Suppressor macrophage treated with lipopolysaccharide for 1 hour (primary cell): ENCODE measurements at places on chromosomes 6 and 20.

DNA sequence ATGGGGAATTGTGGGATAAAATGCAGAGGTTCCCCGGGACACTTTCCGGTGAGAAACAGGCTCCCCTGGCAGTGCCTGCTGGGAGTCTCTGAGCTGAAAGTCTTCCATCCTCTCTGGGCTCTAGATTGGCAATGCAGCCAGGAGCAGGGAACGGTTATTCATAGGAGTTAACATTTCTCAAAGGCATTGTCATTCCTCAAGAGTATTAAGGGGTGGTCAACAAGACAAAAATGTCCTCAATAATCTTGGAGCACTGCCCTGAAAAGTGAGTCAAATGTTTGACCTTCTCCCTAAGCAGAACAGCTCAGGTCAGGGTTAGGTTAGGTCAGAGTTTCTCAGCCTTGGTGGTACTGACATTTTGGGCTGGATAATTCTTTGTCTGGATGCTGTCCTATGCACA is 13.2 kb downstream of the BPIFB1 start:
- no peak for DNase-seq

DNA sequence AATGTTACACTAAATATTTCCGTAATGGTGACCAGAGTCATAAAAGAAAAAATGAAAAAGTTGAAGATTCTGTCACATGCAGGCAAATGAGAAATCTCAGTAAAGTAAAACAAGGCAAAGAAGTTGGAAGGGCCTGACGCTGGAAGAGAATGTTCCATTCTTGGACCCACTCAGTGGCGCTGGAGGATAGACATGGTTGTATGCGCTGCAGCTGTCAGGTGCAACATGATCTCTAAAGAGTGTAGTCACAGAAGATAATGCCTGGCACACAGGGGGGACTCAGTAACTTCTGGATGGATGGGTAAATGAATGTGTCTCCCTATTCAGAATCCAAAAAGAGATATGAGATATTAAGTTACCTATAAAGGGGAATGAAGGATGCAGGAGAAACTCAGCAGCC is 116.3 kb downstream of the FAXC start:
- DNase-seq: no peak

- DNase-seq: no peak
These were observed 559.6 kb downstream of the CD83 start for GRCh38 chr6:14676977-14677781.

DNA sequence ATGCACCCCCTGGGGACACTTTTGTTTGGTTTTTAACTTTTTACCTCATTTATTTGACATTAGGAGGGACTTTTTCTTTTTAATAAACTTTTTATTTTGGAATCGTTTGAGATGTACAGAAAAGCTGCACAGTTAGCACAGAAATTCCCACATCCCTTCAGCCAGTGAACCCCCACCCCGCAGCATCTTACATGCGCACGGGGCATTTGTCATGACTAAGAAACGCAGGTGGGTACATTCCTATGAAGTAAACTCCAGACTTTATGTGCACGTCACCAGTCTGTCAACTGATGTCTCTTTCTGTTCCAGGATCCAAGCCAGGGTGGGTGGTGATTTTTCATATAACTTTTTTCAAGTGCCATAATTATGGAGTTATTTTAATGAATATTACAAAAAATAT is 4.9 kb upstream of the ZNF831 start:
- no peak for DNase-seq

- DNase-seq: no peak
These were observed 73.0 kb upstream of the NRSN1 start for GRCh38 chr6:24053057-24053456.

DNA sequence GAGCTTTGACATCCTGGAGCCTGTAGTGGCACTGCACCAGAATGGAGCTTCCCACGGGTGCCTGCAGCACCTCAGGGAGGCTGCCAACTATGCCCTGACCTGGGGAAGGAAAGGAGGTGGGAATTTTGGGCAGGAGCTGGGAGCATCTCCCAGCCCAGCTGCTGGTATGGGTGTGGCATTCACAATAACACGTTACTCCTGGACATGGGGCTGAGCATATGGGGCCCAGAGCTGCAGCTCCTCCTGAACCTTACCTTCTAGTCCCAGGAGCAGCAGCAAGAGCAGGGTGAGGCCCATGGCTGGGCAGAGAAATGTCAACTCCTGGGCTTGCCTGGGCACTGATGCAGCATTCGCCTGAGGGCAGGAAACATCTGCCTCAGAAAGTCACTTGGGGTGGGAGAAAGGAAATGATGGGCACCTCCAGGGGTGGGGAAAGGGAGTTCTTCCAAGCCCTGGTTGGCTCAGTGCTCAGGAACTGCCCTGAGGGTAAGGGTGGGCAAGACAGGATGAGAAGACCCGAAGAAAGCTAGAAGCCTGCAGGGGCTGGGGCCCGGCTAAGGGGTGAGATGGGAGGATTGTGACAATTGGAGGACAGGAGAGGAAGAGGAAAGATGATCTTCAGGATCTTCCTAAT is at the start of gene TREML1:
TREML1 (minus strand) TSS at position 356 of the 634 bp plus-strand sequence; CDS start at position 297, 59 bp downstream.
- no peak for DNase-seq
